Left renal pelvis (tissue), 4 donors: ENCODE measurements at places on chromosomes 3 and 15. TPM values are rescaled to one million over a fixed set of nuclear protein-coding genes. Genes with fewer than 3 reads are reported as not detected.

DNA sequence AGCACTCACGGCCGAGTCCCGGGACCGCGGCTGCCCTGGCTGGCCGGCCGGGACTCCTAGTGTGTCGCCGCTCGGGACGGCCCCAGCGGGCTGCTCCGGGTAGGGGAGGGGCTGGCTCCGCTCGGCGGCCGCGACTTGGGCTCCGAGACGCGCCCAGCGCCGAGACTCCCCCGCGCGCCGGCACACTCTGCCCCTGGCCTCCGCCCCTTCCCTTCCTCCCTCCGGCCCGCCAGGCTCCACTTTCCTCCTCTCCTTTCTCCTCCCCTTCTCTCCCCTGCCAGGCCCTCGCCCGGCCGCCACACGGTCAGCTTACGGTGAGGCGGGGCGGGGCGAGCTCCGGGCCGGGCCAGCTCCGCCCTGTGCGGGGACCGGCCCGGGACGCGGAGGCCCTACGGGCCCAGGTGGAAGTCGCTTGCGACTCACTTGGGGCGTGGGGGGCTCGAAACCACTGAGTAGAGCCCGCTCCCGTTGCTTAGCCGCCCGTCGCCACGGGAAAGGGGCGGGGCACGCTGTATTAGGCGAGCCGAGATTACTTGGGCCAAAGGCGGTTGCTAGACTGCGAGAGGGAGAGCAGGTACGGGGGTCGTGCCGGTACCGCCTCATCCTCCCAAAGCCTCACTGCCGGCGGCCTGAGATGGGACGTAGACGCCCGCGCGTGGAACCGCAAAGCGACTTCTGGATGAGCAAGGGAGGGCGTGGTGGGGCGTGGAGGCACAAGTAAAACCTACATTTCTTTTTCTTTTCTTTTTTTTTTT, at the start of gene ITGB5:
TSS of gene ITGB5 (minus strand) at position 189 of the 755 bp plus-strand sequence. CDS start 365 bp downstream, outside the sequence.
- peak; percentile 60 for DNase-seq

GRCh38 chr15:74800559-74801094, 12.0 kb upstream of the LMAN1L start:
- no peak for DNase-seq

DNA sequence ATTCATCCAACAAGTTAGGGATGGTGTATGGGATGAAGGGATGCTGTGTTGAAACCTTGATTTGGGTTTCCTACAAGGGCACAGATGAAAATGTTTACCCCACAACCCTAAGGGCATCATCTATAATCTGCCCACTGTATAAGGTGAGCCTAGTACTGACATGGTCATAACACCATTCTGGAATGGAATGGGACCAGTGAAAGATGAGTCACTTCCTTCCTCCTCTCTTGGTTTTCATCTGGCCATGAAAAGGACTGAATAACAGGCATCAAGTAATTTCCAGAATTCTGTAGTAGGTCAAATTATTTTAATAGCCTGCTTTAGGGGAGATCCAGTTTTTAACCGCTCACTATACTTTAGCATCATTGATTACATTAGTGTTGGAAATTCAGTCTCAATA, 538.6 kb downstream of the NR2F2 start:
- no peak for DNase-seq

GRCh38 chr15:101549647-101550046, 60.1 kb upstream of the PCSK6 start:
- no peak for DNase-seq

DNA sequence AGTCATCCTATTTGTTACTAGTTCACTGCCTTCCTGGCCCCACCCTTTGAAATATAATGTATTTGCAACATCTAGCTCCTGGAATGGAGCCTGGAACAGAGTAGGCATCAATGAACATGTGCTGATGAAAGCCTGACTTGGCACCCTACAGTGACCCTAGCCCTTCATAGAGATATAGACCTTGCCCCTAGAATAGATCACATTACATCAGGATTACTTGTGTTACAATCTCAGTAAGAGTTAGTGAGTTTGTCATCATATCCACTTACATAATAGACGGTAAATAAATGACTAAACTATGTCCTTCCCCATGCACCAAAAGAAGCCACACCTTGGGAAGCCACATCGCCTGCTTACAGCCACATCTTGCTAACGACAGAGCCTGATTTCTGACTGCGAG, 110.5 kb upstream of the WNT5A start:
- no peak for DNase-seq

DNA sequence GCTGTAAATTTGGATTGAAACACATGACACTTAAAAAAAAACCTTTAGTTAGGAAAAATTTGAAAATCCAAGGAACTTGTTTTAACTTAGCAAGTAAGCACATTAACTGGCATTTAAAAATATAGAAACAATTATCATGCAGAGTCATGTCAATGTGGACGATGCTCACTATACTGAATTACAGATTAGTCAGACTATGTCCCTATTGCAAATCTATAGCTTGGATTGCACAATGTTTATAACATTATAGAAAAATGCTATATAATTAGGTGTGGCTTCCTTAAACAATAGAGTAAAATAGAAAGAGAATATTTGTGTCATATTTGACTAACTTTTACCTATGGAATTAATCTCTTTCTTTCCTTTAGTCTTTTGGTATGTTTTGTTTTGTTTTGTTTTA, 48.4 kb upstream of the TUSC7 start:
- no peak for DNase-seq

DNA sequence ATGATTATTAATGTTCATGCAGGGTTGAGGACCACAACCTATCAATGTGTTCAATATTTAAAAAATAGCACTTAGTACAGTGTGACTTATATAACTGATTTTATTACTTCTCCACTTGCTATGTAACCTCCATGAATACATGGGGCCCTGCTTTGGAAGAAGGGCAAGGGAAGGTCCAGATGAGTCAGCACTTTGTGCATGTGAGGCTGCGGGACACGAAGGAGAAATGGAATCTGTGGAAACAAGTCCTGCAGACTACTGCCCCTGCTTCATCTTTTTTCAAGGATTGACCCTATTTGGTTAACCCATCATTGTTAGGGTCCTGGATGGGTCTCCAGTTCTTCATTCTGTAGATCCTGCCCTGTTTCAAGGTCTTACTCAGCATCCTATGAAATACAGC, 1.6 kb downstream of the NXPE3 start:
- DNase-seq, result no peak

GRCh38 chr3:107574650-107575049, 51.9 kb downstream of the BBX start:
- no peak for DNase-seq

DNA sequence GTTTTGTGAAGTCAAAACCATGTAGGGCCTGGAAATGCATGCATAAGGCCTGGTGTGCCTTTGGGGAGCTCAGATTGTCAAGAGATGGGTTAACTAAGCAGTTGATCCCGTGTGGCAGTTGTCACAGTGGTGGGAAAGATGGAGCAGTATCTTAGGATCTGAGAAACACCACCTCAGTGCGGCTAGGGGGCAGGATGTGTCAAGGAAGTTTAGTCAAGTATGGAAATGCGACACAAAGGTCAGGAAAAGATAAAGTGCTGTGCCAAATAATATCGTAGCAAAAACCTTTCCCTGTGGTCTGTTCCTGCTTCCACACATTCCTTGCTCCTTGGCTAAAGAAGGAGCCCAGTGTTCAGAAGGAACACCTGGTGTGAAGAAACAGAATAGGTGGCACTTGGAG, 396.4 kb downstream of the EDEM1 start:
- no peak for DNase-seq

GRCh38 chr3:192068464-192069254, 607.7 kb downstream of the PYDC2 start:
- DNase-seq, result no peak

- no peak for DNase-seq
Measured at GRCh38 chr3:188978421-188979171, 193.2 kb upstream of the TPRG1 start.

GRCh38 chr3:155254445-155254844, 39.0 kb downstream of the STRIT1 start:
- no peak for DNase-seq

GRCh38 chr3:171458071-171458863, 1.9 kb downstream of the TNIK start:
- DNase-seq, result no peak

- DNase-seq, result no peak
Measured at GRCh38 chr15:57470543-57470942, 94.2 kb downstream of the CGNL1 start.

- no peak for DNase-seq
Measured at GRCh38 chr15:41585127-41586047, 26.4 kb downstream of the TYRO3 start.

- no peak for DNase-seq
Measured at GRCh38 chr3:187565701-187566100, 104.5 kb downstream of the SST start.

DNA sequence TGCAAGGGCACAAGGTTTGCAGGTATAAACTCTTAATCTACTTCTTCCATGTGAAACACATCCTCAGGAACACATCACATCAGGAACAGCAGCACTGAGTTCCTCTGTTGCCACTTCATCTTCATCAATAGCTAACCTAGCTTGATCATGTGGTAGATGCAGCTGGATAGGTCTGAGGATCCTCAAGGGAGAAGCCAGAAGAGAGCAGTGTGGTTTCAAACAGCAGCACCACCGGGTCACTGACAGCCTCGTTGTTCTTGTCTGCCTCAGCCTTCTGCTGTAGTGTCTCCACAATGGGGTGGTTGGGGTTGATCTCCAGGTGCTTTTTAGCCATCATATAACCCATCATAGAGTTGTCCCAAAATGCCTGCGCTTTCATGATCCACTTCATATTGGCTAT, 58.8 kb downstream of the ADAM10 start:
- DNase-seq, result no peak

- DNase-seq, result no peak
Measured at GRCh38 chr15:38551720-38552648, 12.6 kb downstream of the RASGRP1 start.

GRCh38 chr3:45640091-45640507, 45.5 kb downstream of the LIMD1 start:
- no peak for DNase-seq

- no peak for DNase-seq
Measured at GRCh38 chr3:127034990-127035652, 52.2 kb downstream of the PLXNA1 start.

GRCh38 chr15:71802770-71803169, 7.6 kb upstream of the NR2E3 start:
- DNase-seq, result no peak

GRCh38 chr3:121976727-121977126, 45.3 kb downstream of the ILDR1 start:
- DNase-seq, result no peak

GRCh38 chr3:72298201-72299152, 513.5 kb upstream of the PROK2 start:
- no peak for DNase-seq

The ANKUB1 gene
- 0.63 TPM for polyA plus RNA-seq

The HPS3 gene
- polyA plus RNA-seq, result 33.1 TPM

The AMT gene
- polyA plus RNA-seq, result 32.8 TPM

The CAMP gene
- 1.5 TPM for polyA plus RNA-seq

The ADAMTS7 gene
- polyA plus RNA-seq, result 33.2 TPM

The OCA2 gene
- polyA plus RNA-seq, result 9.8 TPM

The CLEC3B gene
- polyA plus RNA-seq, result 43.9 TPM

The KY gene
- 1.4 TPM for polyA plus RNA-seq

The LMAN1L gene
- not detected for polyA plus RNA-seq

The SHC4 gene
- 5.8 TPM for polyA plus RNA-seq

The CTXN2 gene
- 0.09 TPM for polyA plus RNA-seq

The CACNA2D2 gene
- 13.5 TPM for polyA plus RNA-seq
